Pericardium fibroblast (primary cell): ENCODE measurements at places on chromosomes 7 and 10. TPM values are rescaled to one million over a fixed set of nuclear protein-coding genes. Genes with fewer than 3 reads are reported as not detected.

Gene HUS1
- total RNA-seq = 6.2 and 27.7 TPM in 2 replicates

Gene C7orf57
- total RNA-seq = not detected in 2 replicates

Gene MYL10
- total RNA-seq = not detected in 2 replicates

Gene NET1
- 4.0 and 13.9 TPM in 2 replicates for total RNA-seq

Gene ARPC1B
- 255 and 334 TPM in 2 replicates for total RNA-seq

Gene ADAM8
- 0.09 and 0.70 TPM in 2 replicates for total RNA-seq

Gene NPS
- total RNA-seq = not detected in 2 replicates

Gene PLAU
- total RNA-seq = 52.7 and 77.5 TPM in 2 replicates

Gene IFIT1
- total RNA-seq = 12.6 and 23.2 TPM in 2 replicates

Gene ZDHHC16
- total RNA-seq = 25.4 and 48.2 TPM in 2 replicates

Gene ZNF398
- total RNA-seq = 11.6 and 13.7 TPM in 2 replicates

Gene CAMK2B
- 0.58 TPM in 1 of 2 replicates, not detected in the other for total RNA-seq

Gene SDK1
- 2.4 and 2.5 TPM in 2 replicates for total RNA-seq

Gene CPA4
- 18.0 and 49.9 TPM in 2 replicates for total RNA-seq

Gene PROSER2
- 14.8 and 45.7 TPM in 2 replicates for total RNA-seq

Gene KBTBD2
- total RNA-seq = 19.1 and 33.6 TPM in 2 replicates

Gene RAB19
- not detected in 2 replicates for total RNA-seq
